Activated naive CD4-positive, alpha-beta T cell treated with anti-CD3 and anti-CD28 coated beads, Interleukin-2, amount 50 U/mL, for 16 hours (primary cell): ENCODE measurements at places on chromosomes 13 and 19.

DNA sequence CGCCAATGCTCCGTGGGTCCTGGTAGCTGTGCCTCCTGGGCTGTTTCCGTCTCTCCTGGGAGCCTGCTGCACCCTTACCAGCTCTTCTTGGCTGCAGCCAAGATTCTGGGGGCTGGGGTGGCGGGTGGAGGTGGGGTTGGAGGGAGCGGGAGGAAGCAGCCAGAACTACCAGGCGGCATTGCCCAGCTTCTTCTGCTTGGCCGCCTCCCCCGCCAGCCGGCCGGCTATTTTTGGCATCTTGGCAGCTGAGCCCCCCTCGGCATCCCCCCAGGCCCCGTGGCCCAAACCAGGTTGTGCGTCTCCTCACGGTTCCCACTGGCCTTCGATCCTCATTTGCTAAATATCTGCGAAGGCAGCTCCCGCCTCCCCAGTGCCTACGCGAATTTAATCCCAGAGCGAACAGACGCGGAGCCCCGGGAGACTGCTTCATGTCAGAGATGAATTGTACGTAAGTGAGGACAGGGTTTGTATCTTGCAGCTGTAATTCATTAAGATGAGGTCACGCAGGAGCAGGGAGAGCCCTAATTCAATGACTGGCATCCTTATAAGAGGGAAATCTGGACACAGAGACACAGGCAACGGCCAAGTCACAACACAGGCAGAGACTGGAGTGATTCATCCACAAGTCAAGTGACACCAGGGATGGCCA is 12.8 kb upstream of the PEAK3 start:
- DNase-seq, result no peak

DNA sequence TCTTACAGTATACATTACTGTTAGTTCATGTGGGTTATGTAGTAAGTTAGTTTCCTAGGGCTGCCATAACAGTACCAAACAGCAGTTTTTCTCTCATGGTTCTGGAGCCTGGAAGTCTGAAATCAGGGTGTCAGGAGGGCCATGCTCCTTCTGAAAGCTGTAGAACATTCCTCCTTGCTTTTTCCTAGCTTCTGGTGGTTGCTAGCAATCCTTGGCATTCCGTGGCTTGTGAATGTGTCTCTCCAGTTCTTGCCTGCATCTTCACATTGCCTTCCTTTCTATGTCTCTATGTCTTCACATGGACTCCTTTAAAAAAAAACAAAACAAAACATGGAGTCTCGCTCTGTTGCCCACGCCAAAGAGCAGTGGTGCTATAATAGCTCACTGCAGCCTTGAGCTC is 95.4 kb downstream of the WDFY2 start:
- no peak for DNase-seq

DNA sequence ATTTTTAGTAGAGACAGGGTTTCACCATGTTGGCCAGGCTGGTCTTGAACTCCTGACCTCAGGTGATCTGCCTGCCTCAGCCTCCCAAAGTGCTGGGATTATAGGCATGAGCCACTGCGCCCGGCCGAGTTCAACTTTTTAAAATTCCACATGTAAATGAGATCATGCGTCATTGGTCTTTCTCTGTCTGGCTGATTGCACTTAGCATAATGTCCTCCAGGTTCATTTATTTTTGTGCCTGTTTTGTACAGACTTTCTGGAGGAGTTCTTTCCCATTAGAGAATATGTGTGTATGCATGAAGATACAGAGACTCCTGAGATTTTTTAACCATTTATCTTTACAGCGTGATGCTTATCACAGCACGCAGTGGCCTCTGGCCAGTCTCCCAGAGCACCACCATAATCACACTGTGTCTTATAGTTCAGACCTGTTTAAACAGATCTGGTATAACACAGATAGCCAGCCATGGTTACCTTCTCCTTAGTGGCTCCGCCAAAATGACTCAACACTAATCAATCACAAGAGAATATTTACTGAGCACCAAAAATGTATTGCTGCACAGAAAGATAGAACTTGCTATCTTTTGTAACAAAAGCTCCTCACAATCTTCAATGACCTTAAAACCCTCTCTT is 11.4 kb upstream of the STARD13 start:
- DNase-seq, result no peak

DNA sequence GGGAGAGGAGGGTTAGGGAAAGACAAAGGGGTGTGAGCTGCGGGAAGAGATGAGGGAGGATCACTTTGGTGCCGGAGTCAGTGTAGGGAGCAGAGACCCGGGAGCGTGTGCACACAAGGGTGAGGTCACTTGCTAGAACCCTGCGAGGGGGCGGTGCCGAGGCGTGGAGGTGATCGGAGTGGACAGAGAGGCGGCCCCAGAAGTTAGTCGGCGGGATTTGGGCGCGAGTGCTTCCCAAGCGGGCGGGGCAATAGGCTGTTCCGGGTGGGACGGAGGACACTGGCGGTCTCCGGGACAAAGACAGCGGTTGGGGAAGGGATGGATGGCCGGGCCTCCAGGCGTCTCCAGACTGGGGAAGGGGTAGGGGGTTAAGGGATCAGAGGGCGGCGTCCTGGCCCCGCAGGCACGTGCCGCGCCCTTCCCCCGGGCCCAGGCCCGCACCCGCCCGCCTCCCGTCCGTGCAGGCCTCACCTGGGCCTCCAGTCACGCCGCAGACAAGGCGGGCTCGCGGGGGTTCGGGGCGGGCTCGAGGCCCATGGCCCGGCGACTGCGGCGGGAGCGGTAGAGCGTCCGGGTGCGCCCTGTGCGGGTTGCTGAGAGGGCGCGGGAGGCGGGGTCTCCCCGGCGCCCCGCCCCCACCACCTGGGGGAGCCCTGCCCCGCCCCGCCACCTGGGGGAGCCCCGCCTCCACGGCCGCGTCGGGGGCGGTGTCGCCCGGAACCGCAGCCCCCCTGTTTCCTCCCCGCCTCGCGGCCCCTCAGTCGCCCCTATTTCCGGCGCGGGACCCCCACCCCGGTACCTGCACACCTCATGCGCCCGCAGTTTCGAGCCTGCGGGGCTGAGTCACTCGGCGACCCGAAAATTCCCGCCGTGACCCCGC is at the start of gene LPAR2:
LPAR2 (minus strand) TSS at position 600 of the 880 bp plus-strand sequence. CDS start 945 bp downstream, outside the sequence.
- DNase-seq, result peak; percentile 75

- no peak for DNase-seq
These were observed 284.5 kb downstream of the FGF14 start for GRCh38 chr13:102117175-102117831.

DNA sequence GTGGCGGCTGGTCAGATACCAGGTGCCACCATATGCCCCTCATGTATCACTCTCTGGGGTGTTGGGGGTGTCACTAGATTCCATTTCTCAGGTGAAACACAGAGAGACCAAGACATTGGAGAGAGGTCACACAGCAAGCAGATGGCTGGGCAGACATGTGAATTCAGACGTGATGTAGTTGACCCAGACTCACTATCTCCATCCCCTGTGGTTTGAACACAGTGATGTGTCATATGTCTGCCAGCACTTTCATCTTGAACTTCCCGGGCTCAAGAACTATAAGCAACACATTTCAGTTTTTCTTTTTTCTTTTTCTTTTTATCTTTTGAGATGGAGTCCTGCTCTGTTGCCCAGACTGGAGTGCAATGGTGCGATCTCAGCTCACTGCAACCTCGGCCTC is 16.1 kb upstream of the UPF1 start:
- no peak for DNase-seq
